Uterine smooth muscle cell (primary cell): ENCODE measurements at places on chromosomes 3 and 15. TPM values are rescaled to one million over a fixed set of nuclear protein-coding genes. Genes with fewer than 3 reads are reported as not detected.

ZNF774 gene
- total RNA-seq: 1.1 and 2.5 TPM in 2 replicates

AHSG gene
- total RNA-seq: not detected in 2 replicates

MINDY2 gene
- 19.4 and 23.6 TPM in 2 replicates for total RNA-seq

RNF13 gene
- 60.5 and 66.1 TPM in 2 replicates for total RNA-seq

SLC4A7 gene
- total RNA-seq: 99.3 and 181 TPM in 2 replicates

CEMIP gene
- 5.0 and 14.6 TPM in 2 replicates for total RNA-seq

PRR20G gene
- not detected in 2 replicates for total RNA-seq

NR2E3 gene
- total RNA-seq: 0.22 and 0.25 TPM in 2 replicates

FAM3D gene
- not detected in 2 replicates for total RNA-seq

SIDT1 gene
- not detected in 2 replicates for total RNA-seq

TMEM158 gene
- 277 and 375 TPM in 2 replicates for total RNA-seq

C3orf18 gene
- total RNA-seq: 12.9 and 20.2 TPM in 2 replicates

GPR62 gene
- total RNA-seq: 0.12 TPM in 1 of 2 replicates, not detected in the other

RAB5A gene
- total RNA-seq: 65.1 and 65.5 TPM in 2 replicates

KBTBD13 gene
- not detected in 2 replicates for total RNA-seq

MESP1 gene
- total RNA-seq: 0.44 and 1.1 TPM in 2 replicates
